ENCODE measurements at places on chromosomes 2 and 18. TPM values are rescaled to one million over a fixed set of nuclear protein-coding genes. Genes with fewer than 3 reads are reported as not detected.

Gene RALBP1
- 70.2 TPM for polyA plus RNA-seq

Gene BIN1
- 103 TPM for polyA plus RNA-seq

Gene CYP27A1
- 49.7 TPM for polyA plus RNA-seq

Gene ALPI
- polyA plus RNA-seq, result 0.10 TPM

DNA sequence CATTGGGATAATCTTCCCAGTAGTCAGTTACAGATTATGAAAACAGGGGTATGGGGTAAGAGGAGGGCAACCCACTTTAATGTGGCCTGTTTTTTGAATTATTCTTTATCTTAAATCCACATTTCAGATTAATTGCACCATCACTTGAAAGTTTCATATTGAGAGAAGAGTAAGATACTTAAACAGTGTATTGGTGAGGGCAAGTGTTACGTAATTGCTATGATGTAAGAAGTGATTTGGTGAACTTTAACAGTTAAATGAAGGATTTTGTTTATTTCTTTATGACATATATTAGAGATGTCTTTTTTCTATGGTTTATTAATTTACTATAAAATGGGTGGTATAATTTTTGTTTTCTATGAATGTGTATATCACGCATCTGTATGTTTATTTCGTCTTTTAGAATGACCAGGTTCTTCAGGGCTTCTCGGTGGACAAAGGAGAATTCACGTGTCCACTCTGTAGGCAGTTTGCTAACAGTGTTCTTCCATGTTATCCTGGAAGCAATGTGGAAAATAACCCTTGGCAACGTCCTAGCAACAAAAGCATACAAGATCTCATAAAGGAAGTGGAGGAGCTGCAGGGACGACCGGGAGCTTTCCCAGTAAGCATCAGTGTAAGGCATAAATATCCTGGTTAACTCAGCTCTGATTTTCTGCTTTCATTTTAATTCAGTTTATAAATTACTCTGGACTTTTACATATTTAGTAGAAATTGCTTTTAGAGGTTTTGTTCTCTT is 171.2 kb upstream of the MYO3B start:
- DNase-seq, result no peak

- DNase-seq, result no peak
These were observed 16.3 kb downstream of the FBLN7 start for GRCh38 chr2:112154246-112155117.

DNA sequence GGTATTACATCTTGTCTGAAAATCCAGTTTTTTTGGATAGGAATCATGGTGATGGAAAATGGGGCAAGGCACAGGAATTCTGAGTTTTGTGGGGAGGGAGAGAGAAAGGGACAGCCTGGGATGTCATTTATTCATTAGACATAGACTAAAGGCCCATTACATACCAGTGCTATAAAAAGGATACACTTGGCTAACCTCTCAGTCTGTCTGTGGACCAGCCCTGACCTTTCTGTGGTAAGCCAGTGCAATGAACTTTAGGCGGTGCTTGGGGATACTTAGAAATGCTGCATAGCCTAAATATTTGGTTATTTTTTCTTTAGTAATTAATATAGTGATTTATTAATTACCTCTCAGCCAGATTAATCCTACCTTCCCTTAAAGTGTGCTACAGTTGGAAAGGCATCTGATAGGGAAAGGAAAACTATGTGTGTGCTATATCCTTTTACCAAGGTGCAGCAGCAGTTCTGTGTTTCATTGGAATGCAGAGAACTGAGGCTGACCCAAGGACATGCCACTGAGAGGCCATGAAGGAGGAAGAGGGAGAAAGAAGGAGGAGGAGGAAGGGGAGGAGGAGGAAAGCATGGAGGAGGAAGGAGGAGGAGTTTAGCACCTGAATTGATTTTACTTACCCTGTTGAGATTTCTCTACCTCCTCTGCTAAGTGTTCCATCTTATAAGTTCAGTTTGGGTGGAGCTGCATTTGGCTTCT is 37.5 kb downstream of the KCNS3 start:
- no peak for DNase-seq

DNA sequence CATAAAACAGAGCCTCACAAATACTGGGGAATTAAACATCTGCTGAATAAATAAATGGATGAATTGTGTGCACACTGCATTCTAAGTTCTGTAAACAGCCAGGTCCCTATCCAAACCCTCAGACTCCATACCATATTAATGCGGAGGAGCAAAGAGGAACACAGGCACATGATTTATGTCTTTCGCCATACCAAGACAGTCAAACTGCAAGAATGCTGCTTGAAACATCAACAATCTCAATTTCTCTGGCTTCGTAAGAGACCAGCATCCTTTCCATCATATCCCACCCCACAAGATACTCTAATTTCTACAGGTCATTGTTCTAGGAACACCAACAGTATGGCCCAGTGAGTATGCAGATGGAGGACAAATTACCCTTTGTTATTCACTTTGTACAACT is 15.0 kb downstream of the KANSL3 start:
- no peak for DNase-seq

DNA sequence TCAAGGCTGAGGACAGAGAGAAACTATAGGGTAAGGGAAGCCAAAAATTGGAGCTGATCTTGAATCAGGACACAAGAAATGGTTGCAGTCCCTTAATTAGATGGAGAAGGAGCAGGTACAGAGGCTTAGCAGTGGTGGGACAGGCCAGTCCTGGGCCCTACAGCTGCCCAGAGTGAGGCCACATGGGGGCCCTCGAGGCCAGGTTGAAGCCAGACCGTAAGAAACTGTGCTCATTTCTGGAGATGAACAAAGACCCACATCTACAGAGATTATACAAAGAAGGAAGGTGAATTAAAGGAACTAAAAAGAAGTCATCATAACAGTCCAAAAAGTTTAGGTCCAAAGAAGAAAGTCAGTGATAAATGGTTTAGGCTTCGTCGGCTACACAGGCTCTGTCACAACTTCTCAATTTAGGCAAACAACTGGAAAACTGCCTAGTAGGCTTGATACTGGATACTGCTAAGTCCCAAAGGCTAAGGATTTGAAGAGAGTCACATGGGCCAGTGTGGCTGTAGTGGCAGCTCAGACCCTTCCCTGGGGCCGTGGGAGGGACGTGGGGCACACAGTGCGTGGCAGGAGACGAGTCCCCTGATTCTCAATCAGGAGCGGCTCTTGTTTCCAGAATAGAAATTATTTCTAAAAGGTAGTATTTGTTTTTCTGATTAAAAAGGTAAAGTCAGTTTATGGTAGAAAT is 50.4 kb upstream of the CNGA3 start:
- DNase-seq, result no peak

GRCh38 chr18:57909620-57910019 is 106.5 kb upstream of the ATP8B1 start:
- no peak for DNase-seq

- no peak for DNase-seq
These were observed 13.0 kb downstream of the EN1 start for GRCh38 chr2:118834440-118834810.

GRCh38 chr18:28725876-28726275 is 548.9 kb upstream of the CDH2 start:
- no peak for DNase-seq

- DNase-seq, result no peak
These were observed 96.8 kb downstream of the STPG4 start for GRCh38 chr2:47058003-47058931.

DNA sequence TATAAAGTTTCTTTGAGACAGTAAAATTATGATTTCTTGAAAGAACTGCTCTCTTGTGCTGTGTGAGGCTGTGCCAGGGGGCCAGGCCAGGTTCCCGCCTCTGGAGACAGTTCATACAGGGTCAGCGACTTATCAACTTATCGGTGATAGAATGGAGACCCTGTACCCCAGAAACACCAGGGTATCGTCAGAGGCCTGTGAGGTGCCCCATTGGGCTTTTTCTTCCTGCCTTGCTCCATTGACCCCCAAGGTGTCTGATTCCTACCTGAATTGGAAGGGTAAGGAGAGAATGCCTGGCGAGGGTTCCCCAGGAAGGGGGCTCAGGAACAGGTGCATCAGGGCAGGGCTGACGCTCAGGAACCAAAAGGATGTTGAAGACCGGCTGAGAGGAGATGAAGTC is 4.3 kb downstream of the DLX1 start:
- DNase-seq, result no peak

DNA sequence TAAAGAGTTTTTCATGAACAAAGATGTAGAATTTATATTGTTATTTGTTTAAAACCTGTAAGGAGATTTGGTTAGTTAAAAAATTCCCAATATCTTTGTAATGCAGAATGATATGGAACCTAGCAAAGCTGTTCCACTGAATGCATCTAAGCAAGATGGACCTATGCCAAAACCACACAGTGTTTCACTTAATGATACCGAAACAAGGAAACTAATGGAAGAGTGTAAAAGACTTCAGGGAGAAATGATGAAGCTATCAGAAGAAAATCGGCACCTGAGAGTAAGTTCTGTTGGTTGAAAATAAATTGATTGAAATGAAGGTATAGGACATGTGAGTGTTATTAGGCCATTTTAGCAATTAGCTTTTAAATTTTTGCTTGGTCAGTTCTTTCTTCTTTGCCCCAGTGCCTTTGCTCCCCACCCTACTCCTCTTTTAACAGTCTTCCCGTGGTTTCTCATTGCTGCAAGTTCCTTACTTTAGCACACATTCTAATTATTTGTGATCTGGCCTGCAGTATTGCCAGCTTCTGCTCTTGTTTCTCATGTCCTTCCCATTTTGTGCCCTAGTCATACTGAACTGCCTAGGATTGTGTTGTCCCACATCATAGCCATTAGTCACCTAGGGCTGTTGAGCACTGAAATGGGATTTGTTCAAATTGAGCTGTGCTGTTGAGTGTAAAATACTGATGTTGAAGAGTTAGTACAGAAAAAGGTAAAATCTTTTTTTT is 36.6 kb downstream of the VAPA start:
- DNase-seq, result no peak

DNA sequence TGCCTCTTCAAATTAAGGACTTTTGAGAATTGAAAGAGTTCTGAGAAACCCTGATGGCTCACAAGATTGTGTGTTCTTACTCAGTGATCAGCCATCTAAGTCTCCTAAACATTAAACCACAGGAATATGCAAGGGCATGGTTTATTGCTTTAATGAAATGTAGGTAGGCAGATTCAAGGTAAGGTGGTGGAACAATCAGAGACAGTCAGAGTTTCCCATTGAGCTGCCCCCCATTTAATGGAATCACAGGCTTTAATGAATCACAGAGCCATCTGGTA is 107.8 kb upstream of the LRATD1 start:
- no peak for DNase-seq

Measured in left kidney (tissue), 8 donors.